Stimulated activated CD4-positive, alpha-beta T cell treated with anti-CD3 and anti-CD28 coated beads, Interleukin-15, amount 100 ng/mL, for 48 hours (primary cell): ENCODE measurements at places on chromosomes 12 and 14.

DNA sequence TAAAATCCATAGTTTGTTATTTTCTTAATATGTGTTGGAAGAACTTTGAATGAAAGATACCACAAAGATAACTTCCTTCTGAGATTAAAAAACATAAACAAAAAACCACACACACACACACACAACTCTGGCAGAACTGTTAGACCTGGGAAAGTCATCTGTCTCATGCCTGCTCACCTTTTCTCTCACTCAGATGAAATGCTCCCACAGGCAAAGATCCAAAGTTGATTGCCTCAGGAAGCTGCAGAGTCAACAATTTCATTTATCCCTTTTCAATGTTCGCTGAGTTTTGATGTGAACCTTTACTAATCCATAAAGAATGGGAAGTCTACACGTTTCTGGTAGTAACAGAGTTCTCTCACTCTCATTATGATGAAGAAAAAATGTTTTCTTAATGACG, 112.0 kb downstream of the DENND5B start:
- DNase-seq = no peak

DNA sequence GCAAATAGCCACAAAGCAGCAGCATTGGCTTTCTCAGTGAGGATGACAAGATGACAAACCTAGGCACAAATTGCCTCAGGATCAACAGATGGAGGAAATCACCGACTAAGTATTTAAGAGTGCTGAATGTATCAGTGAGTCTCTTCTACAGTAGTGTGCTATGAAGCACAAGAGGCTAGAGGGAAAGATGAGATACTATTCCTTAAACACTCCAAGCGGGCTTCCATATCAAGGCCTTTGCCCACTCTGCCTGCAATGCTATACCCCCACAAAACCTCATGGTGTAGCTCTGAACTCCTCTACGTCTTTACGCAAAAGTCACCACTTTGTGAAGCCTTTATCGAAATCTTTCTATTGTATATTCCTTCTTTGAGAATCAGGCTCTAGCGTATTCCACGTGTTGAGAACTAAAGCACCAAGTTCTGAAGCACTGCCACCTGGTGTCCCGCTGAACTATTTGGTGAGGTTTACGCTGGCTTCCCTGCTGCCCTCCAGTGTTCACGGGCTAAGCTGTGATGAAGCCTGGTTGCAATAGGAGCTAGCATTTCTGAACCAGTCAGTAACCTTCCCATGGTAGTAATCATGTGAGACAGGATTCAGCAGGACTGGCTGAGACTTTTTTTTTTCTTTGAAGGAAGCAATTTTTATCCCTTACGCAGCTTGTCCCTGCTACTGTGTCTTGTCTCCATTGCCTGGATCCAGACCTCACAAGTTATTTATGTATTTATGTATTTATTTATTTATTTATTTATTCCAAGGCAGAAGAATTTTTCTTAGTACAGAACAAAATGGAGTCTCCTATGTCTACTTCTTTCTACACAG, 426.5 kb upstream of the OR4E1 start:
- peak; percentile 40 for DNase-seq

DNA sequence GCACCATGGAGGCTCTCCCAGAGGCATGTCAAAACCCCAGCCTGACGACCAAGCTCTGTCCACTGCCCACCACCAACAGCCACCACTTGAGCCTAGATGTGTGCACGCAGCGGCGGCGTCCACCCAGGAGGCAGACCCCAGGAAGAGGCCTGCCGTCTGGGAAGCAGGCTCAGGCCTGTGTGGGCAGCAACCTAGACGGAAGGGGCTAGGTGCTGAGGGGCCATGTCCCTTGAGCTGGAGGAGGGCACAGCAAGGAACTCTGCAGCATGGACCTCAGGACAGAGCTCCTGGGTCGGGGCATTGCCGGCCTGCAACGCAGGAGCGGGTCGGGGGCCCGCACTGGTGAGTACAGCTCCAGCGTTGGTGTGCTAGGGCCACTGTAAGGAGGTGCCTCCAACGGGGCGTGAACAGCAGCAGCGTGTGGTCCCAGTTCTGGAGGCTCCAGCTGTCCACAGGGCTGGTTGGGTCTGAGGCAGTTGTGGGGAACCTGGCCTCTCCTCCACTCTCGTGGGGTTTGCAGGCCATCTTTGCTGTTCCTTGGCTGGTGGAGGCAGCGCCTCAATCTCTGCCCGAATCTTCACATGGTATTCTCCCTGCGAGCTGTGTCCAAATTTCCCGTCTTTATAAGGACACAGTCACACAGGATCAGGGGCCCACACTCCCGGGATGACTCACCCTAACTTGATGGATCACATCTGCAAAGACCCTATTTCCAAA, 20.5 kb downstream of the ZBTB42 start:
- no peak for DNase-seq

GRCh38 chr14:21095430-21096205, 2.8 kb downstream of the ZNF219 start:
- no peak for DNase-seq

DNA sequence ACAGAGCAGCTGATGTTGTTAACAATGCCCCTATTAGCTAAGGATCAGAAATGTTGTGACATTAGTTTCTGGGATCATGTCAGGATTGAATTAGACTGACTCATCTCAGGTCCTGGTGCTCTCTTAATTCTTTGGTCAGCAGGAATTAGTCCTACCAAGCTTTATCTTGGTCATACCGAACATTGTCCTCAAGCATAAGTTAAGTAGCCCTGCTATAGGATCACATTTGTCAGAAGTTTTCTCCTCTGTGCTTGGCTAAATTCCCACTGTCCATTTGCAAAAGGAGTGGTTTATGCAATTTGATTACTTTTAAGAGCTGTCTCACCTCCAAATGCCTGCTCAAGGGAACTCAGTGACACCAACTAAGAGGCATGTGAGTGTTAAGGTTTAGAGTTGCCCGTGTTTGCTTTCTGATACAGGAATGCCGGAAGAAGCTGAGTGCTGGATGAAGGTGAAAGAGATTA, 48.4 kb upstream of the IFNG-AS1 start:
- DNase-seq = no peak

DNA sequence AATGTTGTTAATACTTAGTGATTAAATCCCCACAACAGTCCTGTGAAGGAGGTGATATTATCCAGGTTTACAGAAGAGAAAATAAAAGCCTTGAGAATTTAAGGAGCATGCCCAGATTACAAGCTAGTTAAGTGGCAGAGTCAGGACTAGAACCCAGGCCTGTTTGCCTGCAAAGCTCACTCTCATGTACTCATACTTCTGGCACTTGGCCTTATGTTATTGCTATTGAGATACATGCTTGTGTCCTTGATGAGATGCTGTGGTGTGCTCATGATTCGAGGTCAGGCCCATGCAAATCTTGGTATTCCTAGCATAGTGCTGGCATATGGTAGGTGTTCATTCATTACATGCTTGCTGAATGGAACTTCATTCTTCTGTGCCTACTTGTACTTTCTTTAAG, 7.6 kb upstream of the EID3 start:
- DNase-seq = no peak

DNA sequence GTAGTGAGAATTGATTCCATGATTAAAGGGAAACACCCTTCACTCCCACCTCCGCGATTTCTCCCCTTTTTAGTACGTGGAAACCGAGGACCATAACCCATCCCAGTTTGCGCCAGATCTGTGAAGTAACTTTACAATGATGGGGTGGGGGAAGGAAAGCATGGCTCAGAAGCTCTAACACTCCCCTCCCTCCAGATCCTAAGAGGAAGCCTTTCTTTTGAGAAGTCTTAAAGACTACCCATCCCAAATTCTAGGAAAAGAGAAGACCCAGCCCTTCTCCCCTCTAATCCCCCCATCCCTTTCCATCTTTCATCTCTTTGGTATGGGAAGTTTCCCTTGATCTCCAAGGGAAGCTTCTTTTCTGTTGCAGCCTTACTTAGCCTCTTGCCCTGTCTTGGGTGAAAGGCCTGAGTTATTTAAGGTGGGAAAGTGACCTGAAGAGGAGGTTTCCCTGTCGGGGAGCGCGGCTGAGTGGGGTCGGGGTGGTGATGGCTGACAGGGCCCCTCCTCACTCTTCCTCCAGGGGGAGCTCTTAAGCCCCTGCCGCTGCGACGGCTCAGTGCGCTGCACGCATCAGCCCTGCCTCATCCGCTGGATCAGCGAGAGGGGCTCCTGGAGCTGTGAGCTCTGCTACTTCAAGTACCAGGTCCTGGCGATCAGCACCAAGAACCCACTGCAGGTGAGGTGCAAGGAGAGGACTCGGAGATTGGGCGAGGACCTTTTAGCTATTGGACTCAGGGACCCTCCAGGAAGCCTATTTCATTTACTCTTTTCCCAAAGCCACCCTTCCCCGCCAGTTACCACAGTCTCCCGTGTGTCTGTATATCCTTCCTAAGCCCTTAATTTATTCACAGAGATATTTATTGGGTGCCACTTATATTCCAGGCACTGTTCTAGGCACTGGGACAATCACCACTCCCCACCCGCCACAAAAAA, 1.8 kb downstream of the MARCHF9 start:
- no peak for DNase-seq

DNA sequence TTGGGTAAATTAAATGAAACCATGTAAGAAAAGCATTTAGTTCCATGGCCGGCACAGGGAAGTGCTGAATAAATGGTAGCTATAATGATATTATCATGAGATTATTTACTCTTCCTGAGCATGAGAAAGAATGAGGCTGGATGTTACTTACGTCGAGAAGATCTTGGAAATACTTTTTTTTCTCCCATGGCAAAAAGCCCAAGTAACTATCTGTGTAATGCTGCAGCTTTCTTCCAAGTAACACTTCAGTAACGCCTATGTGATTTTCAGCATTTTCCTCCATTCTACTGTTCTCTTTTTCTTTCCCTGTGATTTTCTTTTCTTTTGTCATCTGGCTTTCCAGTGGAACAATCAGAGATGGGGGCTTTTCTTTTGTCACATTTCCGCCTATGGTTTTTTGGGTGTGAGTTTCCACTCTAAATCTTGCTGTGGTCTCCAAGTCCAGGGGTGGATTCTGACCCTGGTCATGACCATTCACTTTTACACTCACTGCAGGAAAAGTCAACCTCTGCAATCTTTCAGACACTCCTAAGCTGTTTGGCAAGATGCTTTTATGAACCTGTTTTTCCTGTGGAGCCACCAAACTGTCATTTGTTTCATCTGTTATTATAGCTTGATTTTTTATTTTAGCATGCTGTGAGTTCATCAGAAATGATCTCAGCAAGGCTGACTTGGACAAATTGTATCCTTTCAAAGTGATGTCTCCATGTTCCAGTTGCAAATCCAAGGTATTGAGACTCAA, 25.0 kb upstream of the SYCP3 start:
- no peak for DNase-seq

- DNase-seq = no peak
Observed at GRCh38 chr12:94140556-94140955, 7.8 kb upstream of the PLXNC1 start.

GRCh38 chr14:94917041-94917600, 147.2 kb upstream of the GSC start:
- no peak for DNase-seq

- DNase-seq = no peak
Observed at GRCh38 chr14:39772627-39773026, 340.4 kb upstream of the FBXO33 start.

DNA sequence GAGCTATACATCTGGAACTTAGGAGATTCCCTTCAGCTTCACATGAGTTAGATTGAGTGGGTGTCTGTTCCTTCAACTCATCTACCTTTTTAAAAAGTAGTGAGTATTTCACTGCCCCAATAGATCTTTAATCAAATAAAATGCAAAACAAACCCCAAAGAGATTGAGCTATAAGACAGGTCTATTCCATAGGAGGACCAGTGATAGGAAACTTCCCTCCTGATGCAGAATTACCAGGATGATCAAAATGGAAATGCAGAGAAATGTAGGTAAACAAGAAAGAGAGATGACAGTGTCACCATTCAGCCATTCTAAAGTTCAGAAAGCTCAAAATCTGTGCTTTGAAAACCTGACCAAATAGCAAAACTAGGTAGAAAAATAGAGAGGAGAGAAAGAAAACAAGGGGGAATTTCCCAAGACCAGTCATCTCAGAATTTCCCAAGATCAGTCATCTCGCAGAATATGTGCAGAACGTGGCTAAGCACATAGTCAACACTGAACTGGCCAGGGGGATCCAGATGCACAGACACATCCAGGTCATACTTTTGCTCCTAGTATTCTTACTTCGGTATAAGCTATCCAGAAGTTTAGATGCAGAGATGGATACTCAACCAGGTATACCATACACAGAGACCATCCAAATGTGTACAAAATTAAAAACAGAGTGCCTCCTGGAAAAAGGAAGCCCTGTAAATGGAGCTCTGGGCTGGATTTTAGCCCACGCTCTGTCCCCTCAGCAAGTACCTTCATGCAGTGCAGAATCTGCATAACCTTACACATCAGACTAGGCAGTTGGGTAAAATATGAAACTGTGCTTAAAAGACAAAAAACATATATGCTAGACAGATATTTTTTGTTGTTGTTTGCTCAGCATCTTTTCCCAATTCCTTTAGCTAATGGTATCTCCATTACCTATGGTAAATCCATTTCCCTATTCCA, 27.4 kb downstream of the SLC41A2 start:
- peak; percentile 36 for DNase-seq

GRCh38 chr14:20986811-20987210, 3.0 kb upstream of the METTL17 start:
- no peak for DNase-seq

- no peak for DNase-seq
Observed at GRCh38 chr14:37550511-37550910, 44.5 kb downstream of the FOXA1 start.

- peak; percentile 94 for DNase-seq
Observed at GRCh38 chr14:21103710-21104447, 3.0 kb downstream of the TMEM253 start.

DNA sequence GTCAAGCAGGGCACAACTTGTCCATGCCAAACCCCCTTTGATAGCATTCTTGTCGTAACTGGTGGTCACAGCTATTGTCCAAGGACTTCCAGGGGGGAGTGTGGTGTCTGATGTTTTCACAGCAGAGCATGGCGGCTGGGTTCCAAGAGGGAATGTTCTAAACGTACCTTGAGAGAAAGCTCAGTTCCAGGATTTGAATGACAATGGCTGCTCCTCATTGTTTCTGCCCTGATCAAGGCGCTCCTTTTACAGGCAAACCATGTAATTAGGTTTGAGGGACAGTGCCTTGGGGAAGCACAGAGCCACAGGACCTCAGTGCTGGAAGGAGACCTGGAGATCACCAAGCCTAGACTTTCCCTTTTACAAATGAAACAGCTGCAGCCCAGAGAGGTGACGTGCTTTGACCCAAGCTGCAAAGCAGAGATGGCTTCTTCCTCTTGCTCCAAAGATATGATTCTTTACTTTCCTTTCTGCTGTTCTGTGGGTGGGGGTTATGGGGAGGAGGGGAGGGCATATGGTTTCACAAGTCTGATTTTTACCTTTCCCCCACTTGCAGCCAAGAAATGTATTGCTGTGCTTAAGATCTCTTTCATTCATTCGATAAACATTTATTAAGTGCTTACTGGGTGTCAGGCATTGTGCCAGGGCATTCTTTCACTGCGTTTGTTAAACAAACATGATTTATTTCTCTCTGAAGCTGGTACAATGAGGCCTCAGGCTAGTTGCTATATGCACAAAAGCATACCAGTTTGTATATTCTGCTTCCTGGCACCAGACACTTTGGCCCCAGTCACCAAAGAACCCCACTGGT, 172.8 kb downstream of the KTN1 start:
- no peak for DNase-seq

GRCh38 chr12:43111608-43112007, 440.4 kb downstream of the ADAMTS20 start:
- no peak for DNase-seq

GRCh38 chr12:84117190-84117589, 795.4 kb downstream of the SLC6A15 start:
- DNase-seq = no peak

- DNase-seq = no peak
Observed at GRCh38 chr12:69642531-69642930, 31.8 kb upstream of the LRRC10 start.

- DNase-seq = no peak
Observed at GRCh38 chr14:71591929-71592328, 340.3 kb upstream of the RGS6 start.

GRCh38 chr12:111211910-111212757, 156.8 kb downstream of the PHETA1 start:
- no peak for DNase-seq
